Mesothelial cell of epicardium (in vitro differentiated cells): ENCODE measurements at places on chromosomes 7 and 10.
A peak's percentile ranks its signal among the peaks of the same experiment; 100 is the strongest.

- peaks cover 46% of the 10 kb centered on the region for H3K4me1 ChIP-seq
- H3K36me3 ChIP-seq = no peaks in the 10 kb centered on the region
- no peak for DNase-seq
- no peaks in the 10 kb centered on the region for H3K27me3 ChIP-seq
- H3K4me3 ChIP-seq = peak overlapping the region; percentile 84
- H3K27ac ChIP-seq = peak overlapping the region; percentile 94
Observed at GRCh38 chr10:31759124-31759798, 169.4 kb downstream of the ARHGAP12 start.

DNA sequence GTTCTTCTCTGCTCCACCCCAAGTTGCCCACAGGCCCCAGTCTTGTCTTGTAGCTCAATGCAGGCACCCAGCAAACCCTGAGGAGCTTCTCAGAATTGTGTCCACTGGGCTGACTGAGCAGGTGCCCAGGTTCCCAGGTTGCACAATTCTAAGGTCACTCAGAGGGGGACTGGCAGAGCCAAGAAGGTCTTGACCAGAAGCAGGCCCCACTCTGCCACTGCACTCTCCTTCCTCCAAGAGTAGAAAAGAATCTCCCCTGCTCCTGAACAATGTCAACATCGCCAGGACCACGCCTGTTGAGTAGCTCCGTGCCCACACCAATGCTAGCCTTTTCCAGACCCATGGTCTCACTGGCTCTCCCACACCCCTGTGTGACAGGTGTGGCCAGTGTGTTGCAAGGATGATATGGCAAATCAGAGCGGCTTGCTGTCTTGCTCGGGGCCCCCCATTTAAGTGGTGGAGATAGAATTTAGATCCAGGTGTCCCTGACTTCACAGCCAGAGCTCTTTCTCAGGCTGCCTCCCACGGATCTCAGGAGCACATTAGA, 577 bp downstream of the LRRC18 start:
- no peak overlapping the region for H3K27ac ChIP-seq
- DNase-seq = no peak
- H3K4me3 ChIP-seq = no peak overlapping the region
- no peaks in the 10 kb centered on the region for H3K36me3 ChIP-seq

- H3K27me3 ChIP-seq = no peaks in the 10 kb centered on the region
- no peaks in the 10 kb centered on the region for H3K4me1 ChIP-seq
- no peak for DNase-seq
- H3K36me3 ChIP-seq = peaks cover 1% of the 10 kb centered on the region
- no peak overlapping the region for H3K27ac ChIP-seq
Observed at GRCh38 chr10:112880633-112881530, 69.2 kb upstream of the TCF7L2 start.

DNA sequence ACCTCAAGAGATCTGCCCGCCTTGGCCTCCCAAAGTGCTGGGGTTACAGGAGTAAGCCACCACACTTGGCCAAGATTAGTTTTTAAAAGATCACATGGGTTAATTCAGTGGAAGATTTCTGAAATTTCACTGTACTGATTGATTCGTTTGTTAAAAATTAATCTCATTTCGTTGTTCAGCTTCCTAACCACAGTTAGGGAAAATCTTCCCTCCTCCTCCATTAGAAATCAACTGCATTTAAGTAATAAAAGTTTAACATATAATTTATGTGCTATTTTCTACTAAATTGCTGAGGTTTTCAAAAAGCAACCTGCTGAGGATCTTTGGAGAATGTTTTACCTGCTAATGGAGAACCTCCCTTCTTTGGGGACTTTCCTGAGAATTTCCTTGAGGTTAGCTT, 522.4 kb downstream of the GATA3 start:
- no peak overlapping the region for H3K4me3 ChIP-seq
- peaks cover 5% of the 10 kb centered on the region for H3K27me3 ChIP-seq
- no peak for DNase-seq
- H3K4me1 ChIP-seq = peaks cover 12% of the 10 kb centered on the region

- H3K36me3 ChIP-seq = peaks cover 11% of the 10 kb centered on the region
- peak within 1 kb of the TSS; percentile 100 for H3K27ac ChIP-seq
- peaks cover 47% of the 10 kb centered on the region for H3K4me1 ChIP-seq
- H3K27me3 ChIP-seq = no peaks in the 10 kb centered on the region
Observed at GRCh38 chr10:97713339-97713825, at the start of gene MARVELD1. TSS of gene MARVELD1 (plus strand) at chr10:97713730. CDS start at chr10:97713877, 147 bp downstream.

DNA sequence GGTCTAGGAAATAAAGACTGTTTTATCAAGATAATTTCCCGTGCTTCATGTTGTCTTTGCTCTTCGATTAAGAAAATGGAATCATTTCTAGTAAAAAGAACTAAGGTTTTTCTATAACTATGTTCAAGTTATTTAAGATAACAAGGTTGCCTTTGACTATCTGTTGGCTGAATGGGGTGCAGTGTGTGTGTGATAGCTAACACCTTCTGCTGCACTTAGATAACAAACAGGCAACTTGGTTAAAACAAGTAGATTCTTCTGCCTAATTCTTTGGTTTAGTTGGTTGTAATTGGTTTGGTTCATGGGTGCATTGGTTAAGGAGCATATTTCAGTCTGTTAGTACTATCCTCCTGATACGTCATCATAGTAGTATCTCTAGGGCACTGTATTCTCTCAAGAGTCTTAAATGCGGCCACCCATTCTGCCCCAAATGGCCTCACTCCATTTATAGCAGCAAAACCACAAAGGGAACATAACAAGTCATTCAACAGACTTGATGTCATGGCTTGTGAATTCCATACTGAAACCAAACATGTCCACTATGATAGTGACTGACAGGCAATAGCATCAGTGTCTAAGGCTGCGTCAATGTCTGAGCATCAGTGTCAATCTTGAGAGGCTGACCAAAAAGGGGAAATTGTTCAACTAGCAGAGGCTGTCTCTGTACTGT, 55.7 kb downstream of the CCDC3 start:
- DNase-seq = no peak
- peaks cover 6% of the 10 kb centered on the region for H3K4me1 ChIP-seq
- no peaks in the 10 kb centered on the region for H3K27me3 ChIP-seq
- H3K27ac ChIP-seq = no peak overlapping the region

DNA sequence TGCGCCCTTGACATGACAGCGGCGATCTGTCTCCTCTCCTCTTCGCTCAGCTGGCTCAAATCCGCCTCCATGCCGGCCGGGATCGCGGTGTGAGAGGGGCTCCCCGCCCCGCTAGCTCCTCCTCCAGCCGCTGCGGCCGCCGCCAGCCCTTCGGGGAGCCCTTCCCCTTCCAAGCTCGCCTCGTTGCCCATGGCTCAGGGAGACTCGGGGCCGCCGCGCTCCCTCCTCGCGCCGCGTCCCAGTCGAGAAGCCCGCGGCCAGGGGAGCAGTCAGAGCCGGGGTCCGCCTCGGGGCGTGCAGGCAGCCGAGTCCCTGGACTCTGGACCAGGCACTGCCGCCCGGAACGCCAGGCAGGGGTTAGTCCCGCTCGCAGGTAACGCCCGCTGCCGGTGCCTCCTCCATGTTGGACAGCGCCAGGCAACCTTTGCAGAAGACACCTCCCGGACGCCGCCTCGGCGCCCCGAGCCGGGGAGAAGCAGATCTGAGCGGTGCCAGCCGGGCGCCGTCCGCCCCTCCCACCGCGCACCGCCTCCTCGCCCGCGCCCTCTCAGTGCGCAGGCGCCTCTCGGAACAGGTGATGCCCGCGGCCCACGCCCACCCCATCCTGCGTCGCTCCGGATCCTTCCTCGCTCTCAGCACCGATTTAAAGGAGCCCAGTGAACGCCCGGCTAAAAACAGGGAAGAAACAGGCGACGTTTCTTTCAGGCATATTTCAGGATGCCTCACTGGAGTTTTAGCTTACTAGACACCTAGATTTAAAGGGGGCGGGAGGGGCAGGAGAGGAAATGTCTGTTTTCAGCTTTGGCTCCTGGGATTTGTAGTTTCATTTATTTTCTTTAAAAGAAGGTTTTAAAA, at the start of gene PCLO:
TSS of gene PCLO (minus strand) at position 483 of the 855 bp plus-strand sequence. CDS start at position 191, 292 bp downstream.
- H3K27ac ChIP-seq = peak within 1 kb of the TSS; percentile 87
- peak; percentile 80 for DNase-seq
- no peaks in the 10 kb centered on the region for H3K36me3 ChIP-seq

GRCh38 chr10:75449382-75450074, 18.1 kb downstream of the LRMDA start:
- H3K27ac ChIP-seq = no peak overlapping the region
- H3K36me3 ChIP-seq = peaks cover 4% of the 10 kb centered on the region
- H3K4me1 ChIP-seq = peaks cover 41% of the 10 kb centered on the region
- DNase-seq = no peak

DNA sequence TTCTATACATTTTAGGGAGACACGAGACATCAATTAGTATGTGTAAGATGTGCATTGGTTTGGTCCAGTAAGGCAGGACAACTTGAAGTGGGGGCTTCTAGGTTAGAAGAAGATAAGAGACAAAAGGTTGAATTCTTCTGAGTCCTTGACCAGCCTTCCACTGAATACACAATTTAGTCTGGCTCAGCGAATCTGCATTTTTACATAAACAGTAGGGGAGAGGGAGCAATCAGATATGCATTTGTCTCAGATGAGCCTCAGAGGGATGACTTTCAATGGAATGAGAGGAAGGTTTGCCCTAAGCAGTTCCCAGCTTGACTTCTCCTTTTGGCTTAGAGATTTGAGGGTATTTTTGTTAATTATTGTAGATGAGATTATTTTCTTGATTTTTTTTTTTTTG, 20.0 kb upstream of the C10orf90 start:
- peaks cover 6% of the 10 kb centered on the region for H3K4me1 ChIP-seq
- H3K27ac ChIP-seq = no peak overlapping the region
- no peak for DNase-seq

DNA sequence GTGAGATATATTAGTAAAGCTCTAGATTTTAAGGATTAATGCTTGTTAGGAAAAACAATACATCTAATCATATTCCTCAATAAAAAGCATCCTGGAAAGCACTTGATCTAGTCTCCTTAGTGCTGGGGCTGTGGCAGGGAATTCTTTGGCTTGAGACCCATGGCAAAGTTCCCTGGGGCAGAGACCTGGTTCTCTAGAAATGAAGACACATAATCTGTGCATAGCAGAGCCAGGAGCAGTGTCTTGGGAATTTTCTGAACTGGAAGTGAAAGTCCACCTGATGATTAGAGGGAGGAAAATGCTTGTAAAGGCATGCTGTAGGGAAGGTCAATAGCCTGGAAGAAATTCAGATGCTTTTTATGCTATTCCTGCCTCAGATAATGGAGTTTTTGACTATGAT, 247.4 kb downstream of the CDK14 start:
- H3K4me3 ChIP-seq = no peak overlapping the region
- no peaks in the 10 kb centered on the region for H3K27me3 ChIP-seq
- DNase-seq = no peak
- H3K27ac ChIP-seq = no peak overlapping the region

- no peaks in the 10 kb centered on the region for H3K27me3 ChIP-seq
- peaks cover 57% of the 10 kb centered on the region for H3K4me1 ChIP-seq
- H3K36me3 ChIP-seq = no peaks in the 10 kb centered on the region
- DNase-seq = no peak
- H3K27ac ChIP-seq = peak overlapping the region; percentile 67
Observed at GRCh38 chr10:77504196-77504872, 133.3 kb downstream of the KCNMA1 start.
